ENCODE measurements at places on chromosomes 5 and 9.

DNA sequence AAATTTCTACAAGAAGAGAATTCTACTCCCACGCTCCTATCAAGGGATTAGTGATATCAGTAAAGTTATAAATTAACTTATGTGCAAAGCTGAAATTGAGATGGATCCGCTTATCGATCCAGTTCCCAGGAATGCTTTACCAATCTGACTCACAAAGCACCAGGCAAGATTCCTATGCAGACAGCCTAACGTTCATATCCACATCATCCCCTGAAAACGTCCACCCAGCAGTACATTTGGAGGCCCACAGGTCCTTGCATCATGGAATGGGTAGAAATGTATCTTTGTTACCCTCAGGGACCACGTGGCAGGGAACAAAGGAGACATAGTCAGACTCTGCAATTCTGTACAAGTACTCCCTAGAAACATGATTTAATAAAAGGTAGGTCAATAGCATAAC is 147.4 kb downstream of the ESM1 start:
- no peak for DNase-seq

GRCh38 chr5:31663519-31663918 is 24.6 kb downstream of the PDZD2 start:
- DNase-seq: no peak

- DNase-seq: no peak
Observed at GRCh38 chr9:79580055-79580454, 8.3 kb downstream of the TLE4 start.

DNA sequence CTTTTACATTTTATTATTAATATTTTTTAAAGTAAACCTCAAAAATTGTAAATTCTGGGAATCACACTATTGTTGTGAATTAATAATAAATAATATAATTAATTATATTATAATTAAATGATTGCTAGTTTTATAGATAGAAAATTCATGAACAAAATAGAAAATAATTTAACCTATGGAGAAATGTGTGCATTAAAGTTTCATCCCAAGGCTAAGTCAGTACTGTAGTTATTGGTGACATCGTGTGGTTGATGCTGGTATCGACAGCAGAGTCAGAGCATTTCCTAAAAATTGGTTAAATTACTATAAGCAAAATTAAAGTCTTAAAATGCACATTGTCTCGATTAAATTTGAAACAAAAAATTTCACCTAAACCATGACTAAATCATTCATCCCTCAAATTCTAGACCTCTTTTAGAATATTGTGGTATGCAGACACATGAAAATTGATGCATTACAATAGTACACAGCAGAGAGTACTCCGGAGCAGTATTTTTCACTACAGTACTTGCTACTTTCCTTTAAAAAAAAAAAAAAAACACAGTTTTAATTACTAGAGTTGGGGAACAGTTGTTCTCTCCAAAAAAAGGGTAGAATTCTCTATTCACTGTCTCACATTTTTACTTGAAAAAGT is 73.9 kb downstream of the RORB start:
- DNase-seq: no peak

GRCh38 chr5:43191740-43192557 is at the start of gene NIM1K:
NIM1K (plus strand) TSS chr5:43192225; CDS start chr5:43245776, 53,551 bp downstream.
- no peak for DNase-seq

DNA sequence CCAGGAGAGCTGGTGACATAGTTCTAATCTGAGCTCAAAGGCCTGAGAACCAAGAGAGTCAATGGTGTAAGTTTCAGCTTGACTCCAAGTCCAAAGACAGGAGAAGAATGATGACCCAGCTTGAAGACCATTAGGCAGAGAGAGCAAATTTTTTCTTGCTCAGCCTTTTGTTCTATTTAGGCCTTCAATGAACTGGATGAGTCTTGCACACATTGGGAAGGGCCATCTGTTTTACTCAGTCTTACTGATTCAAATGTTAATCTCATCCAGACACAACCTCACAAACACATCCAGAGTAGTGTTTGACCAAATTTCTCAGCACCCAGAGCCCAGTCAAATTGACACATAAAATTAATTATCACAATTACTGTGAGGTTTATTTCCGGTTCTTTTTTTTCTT is 7.1 kb upstream of the BTF3 start:
- DNase-seq: no peak
